ENCODE measurements at places on chromosomes 2 and 18.

- DNase-seq: peak; percentile 42
These were observed 147.7 kb downstream of the TSN start for GRCh38 chr2:121903037-121903689.

GRCh38 chr2:42796427-42797248 is 4.3 kb upstream of the HAAO start:
- no peak for DNase-seq

GRCh38 chr2:54402350-54402749 is 53.8 kb upstream of the SPTBN1 start:
- peak; percentile 88 for DNase-seq

GRCh38 chr2:21038403-21039073 is 5.3 kb downstream of the APOB start:
- peak; percentile 33 for DNase-seq

DNA sequence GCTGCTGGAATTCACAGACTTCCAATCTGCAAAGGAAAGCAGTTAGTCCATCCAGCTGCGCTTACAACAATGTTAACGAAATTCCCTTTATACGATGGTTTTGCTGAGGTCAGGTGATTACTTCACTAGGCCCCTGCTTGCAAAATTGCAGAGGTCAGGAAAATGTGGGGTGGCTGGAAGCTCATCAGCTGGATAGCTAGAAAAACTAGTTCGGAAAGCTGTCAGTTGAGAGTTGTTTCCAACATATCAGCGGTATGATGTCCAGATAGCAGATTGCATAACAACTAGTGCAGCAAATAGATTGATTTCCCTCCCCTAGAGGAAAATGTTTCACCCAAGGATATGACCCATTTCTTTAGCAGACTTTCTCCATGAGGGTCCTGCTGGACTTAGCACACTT is 2021.1 kb upstream of the CELF4 start:
- no peak for DNase-seq

DNA sequence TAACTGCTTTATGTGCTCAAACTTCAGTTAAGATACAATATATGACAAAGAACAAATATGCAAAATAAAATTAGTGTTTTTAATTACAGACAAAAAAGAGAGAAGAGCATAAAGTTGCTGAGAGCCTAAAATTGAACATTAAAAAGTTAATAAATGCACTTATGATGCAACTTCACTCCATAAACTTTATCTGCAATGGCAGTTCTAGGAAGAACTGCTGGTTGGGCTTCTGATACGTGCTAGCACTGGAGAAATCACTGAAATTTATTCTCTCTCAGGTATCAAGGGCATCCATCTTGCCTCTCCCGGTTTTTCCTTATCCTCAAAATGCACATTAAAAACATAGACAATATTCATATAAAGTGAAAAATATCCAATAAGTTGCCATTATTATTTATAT is 35.7 kb downstream of the MYO3B start:
- DNase-seq: no peak

GRCh38 chr2:109238580-109238979 is 109.6 kb downstream of the SH3RF3 start:
- peak; percentile 95 for DNase-seq

GRCh38 chr2:127954857-127955256 is 69.1 kb upstream of the AMMECR1L start:
- DNase-seq: no peak

DNA sequence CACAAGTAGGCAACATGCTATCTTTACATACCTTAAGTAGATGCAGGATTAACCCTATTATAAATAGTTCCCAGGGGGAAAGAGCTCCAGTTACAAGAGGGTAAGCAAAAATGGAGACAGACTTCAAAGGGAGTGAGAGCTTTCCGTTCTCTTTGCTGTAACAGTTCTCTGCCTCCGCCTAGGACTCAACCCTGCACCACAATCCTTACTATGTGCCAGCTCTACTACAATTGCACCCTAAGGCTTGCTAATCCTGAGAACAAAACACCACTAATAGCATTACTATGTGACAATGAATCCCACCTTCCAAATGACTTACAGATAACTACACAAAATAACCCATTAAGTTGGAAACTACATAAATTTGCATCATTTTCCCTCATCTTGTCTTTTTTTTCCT is 7.7 kb downstream of the ZBTB14 start:
- DNase-seq: no peak

GRCh38 chr2:71417300-71418202 is 35.8 kb upstream of the DYSF start:
- DNase-seq: no peak

DNA sequence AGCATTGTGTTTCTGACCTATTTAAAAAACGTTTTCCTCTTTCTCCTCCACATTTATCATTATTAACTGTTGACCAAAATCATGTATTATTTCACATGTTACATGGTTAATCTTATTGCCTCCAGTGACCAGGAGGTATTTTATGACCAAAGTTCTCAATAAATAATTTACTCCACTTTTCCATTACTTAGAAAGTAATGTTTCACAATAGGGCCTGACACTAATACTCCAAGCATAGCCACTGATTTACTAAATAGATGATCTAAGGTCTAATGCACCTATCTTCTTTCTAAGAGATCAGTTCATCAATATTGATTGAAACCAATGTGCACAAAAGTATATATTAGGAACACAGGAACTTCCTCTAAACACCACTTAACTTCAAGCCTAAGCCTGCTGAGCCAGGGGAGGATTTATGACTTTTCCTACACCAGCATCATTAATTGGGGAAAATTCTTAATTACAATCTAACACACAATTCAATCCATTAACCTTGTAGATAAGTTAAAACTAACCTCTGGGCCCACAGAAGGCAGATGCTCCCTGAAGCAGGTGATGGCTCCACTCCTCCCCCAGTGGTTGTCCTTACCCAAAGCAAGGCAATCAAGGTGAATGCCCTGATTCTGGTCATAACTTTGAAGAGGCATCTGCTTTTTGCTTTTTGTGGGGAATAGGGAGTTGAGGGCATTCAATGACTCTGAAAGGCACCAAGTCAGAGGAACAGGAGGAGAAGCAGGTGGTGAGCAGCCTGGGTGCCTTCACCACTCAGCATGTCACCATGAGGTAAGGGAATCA is 33.9 kb downstream of the RBMS1 start:
- DNase-seq: no peak

GRCh38 chr2:69501301-69501700 is 64.1 kb upstream of the NFU1 start:
- no peak for DNase-seq

GRCh38 chr2:59888015-59888414 is 665.4 kb downstream of the BCL11A start:
- no peak for DNase-seq

- DNase-seq: peak; percentile 44
These were observed 114.9 kb upstream of the NT5C1B start for GRCh38 chr2:18704276-18704675.

DNA sequence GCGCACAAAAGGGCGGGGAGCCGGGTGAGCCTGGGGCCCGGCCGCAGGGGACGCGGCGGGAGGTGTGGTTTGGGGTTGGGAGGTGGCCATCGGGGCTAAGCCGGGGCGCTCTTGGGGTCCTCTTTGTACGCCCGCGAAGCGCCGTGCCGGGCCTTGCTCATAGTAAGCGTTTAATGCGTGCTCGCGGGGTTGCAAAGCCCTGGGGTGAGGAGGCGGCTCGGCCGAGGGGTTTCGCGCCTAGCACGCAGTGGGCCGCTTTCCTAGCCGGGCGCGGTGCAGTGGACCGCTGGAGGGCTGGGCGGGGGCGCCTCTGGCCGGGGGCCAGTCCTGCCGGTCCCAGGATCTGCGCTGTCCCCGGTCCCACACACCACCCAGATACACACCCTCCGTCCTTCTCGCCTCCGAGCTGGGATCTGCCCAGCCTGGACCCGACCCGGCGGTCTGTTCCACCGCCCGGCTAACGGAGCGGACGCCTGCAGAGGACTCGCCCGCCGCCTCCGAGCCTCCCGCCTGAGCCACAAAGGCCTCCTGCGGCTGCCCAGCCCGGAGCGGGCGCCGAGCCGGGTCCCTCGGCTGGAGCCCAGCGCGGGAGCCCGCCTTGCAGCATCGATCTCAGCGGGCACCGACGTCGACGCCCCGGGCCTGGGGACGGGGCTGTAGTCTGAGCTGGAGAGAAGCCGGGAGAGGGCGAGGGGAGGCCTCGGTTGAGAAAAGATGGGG is 564 bp downstream of the DPYSL5 start:
- no peak for DNase-seq

DNA sequence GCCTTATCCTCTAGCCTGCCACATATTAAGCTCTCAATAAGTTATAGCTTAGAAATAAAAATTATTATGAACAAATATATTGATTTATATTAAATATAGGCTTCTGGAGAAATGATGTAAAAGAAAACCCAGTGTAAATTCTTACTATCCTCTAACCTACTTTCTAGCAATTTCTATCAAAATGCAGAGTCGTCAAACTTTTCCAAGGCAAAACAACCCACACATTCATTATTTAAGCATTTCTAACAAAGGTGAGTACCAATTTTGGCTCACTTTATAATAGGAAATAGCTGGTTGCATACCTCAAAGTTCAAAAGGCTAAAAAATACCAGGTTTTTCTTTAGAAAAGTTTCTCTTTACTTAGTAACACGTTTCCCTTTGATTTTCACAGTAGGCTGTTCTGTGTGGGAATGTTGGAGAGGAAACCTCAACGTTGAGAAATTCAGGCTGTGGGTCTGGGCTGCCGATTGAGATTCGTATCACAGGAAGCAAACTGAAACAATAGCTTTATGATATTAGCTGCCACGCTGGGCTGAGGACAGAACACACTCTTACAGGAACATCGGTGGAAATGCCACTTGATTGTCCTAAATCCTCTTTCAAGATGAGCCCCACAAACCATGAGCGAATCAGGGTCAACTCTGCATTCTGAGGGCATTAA is 53.0 kb downstream of the EPAS1 start:
- DNase-seq: peak; percentile 46

DNA sequence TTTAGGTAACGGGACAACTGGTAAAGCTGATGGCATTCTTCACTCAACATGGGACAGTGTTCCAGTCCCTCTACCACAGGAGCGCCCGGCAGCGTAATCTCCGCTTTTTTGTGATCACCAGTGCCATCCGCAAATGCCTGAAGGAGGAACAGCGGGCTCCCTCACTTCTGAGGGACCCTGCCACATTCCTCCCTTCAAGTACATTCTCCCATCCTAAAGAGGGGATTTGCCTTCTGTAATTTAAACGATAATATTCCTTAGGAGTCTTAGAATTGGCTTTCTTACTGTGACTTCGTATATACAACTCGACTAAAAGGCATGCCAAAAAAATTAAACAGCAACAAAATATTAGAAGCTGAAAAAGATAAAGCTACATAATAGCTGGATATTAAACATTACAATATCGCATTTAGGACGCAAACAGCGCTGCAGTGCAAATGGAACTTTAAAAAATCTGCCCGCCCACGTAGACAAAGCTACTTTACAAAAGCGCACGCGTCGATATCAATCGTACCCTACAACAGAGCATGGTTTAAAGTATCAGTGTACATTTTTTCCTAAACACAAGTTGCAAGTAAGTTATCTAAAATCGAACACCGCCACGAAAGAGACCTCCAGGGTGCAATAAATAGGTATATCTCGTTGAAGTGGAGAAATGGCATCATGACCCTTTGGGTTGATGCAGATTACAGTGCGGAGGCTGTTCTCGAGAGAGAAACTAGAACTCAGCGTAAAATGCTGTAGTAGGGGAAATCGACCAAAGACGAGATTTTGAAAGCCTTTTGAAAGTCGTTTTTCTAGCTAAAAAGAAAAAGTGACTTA is 2.3 kb upstream of the VSNL1 start:
- peak; percentile 26 for DNase-seq

- DNase-seq: no peak
These were observed 12.3 kb upstream of the IL1B start for GRCh38 chr2:112848833-112849232.

GRCh38 chr2:127397568-127398238 is 9.9 kb upstream of the MAP3K2 start:
- no peak for DNase-seq

DNA sequence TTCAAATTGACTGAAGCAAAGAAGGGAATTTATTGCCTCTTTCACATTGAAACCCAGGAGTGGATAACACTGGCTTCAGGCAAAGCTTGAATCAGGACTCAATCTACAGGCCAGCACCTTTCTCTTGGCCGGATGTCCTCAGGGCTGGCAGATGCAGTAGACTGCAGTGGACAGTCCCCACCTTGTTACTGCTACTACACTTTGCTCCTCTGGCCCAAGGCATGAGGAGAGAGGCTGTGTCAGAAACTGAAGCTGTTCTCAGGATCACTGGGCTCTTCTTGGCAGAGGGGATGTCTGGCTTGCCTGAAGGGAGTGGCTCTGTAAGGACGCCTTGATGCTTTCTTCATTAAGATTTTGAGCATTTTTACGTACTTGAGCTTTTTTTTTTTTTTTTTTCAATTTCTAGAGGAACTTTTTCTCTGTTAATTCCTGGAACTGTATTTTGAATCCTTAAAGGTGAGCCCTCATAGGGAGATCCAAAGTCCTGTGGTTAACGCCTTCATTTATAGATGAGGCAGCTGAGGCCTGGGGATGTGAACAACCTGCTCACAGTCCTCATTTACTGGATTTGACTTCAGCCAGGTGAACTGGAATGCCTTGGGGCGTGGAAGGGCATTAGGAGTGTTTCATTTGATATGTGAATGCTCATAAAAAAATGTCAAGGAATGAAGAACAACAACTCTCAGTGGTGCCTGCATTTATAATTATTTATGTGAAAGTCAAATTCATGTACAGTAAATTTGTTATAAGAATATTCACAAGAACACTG is 36.6 kb downstream of the CASP10 start:
- no peak for DNase-seq

DNA sequence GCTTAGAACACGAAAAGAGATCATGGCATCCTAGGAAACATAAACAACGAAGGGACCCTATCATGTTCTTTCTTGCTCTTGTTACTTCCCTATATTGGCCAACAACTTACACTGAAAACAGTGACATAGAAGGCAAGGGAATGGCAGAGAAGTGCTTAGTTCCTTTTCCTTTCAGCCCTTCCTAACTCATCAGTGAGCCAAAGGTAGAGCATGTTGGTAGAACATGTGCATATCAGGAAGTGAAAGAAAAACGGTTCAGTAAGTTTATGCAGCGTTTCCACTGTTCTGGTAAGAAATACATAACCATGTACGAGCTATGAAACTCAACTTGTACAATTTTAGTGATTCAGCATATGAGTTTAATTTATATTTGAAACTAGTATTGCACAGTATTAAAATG is 21.7 kb downstream of the AKAIN1 start:
- no peak for DNase-seq

DNA sequence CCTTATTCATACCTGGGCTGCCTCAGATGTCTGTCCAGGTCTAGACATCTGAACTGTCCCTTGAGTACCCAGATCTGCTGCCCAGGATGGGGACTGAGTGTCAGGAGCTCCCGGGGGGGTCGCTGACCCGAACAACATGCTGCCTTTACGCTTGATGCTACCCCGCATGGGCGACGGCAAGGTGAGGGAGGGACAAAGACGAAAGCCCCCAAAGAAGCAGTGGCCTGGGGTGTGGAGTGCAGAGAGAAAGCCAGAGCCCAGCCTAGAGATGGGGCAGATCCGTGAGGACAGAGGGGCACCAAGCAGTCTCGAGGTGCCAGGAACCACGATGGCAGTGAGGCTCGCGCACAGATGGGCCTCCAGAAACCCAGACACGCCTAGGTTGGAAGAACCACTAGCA is 234.7 kb downstream of the ATAD2B start:
- DNase-seq: no peak
